ENCODE measurements at places on chromosomes 11 and 22. TPM values are rescaled to one million over a fixed set of nuclear protein-coding genes. Genes with fewer than 3 reads are reported as not detected.

- no peak for DNase-seq
- peaks cover 22% of the 10 kb centered on the region for H3K4me1 ChIP-seq
- H3K36me3 ChIP-seq: peaks cover 8% of the 10 kb centered on the region
These were observed 2.2 kb upstream of the KMT2A start for GRCh38 chr11:118434123-118434552.

- no peak for DNase-seq
- H3K27ac ChIP-seq: no peak overlapping the region
- no peak overlapping the region for H3K4me3 ChIP-seq
- H3K36me3 ChIP-seq: no peaks in the 10 kb centered on the region
These were observed 171.5 kb downstream of the MN1 start for GRCh38 chr22:27629908-27630673.

DNA sequence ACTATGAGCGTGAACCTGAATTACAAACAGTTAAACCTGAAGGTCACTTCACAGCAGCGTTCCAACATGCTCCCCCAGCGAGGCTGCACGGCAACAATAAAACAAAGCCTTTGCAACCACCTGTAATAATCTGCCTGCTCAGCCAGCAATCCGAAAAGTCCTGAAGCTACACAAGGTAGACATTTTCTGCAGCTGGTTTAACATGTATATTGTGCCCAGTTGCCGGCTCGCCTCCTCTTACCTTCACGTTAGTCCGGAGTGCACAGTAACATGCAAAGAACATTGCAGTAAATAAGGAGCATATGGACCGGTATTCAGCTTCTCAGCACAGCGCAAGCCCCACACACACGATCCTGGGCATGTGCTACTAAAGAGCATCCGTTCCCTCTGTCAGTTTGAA is 704.3 kb downstream of the DLG2 start:
- H3K27ac ChIP-seq: no peak overlapping the region
- H3K36me3 ChIP-seq: no peaks in the 10 kb centered on the region
- H3K4me3 ChIP-seq: no peak overlapping the region
- no peaks in the 10 kb centered on the region for H3K4me1 ChIP-seq

GRCh38 chr11:6402061-6402470 is 11.8 kb downstream of the SMPD1 start:
- peak overlapping the region; percentile 97 for H3K27ac ChIP-seq
- H3K4me3 ChIP-seq: peak overlapping the region; percentile 67
- H3K36me3 ChIP-seq: peaks cover 40% of the 10 kb centered on the region

GRCh38 chr22:27637604-27638003 is 164.0 kb downstream of the MN1 start:
- no peak overlapping the region for H3K4me3 ChIP-seq
- DNase-seq: no peak
- H3K27me3 ChIP-seq: no peaks in the 10 kb centered on the region
- H3K27ac ChIP-seq: no peak overlapping the region
- H3K36me3 ChIP-seq: no peaks in the 10 kb centered on the region

- H3K27ac ChIP-seq: no peak overlapping the region
- DNase-seq: no peak
- H3K4me3 ChIP-seq: no peak overlapping the region
- no peaks in the 10 kb centered on the region for H3K36me3 ChIP-seq
These were observed 63.9 kb downstream of the GAS2 start for GRCh38 chr11:22730319-22730718.

GRCh38 chr22:49106096-49106841 is 721.4 kb downstream of the BRD1 start:
- H3K27me3 ChIP-seq: no peaks in the 10 kb centered on the region
- H3K36me3 ChIP-seq: no peaks in the 10 kb centered on the region
- H3K27ac ChIP-seq: no peak overlapping the region
- DNase-seq: no peak
- no peaks in the 10 kb centered on the region for H3K4me1 ChIP-seq
- H3K4me3 ChIP-seq: no peak overlapping the region

- H3K27me3 ChIP-seq: peaks cover 20% of the 10 kb centered on the region
- H3K27ac ChIP-seq: no peak overlapping the region
- H3K4me1 ChIP-seq: no peaks in the 10 kb centered on the region
- no peaks in the 10 kb centered on the region for H3K36me3 ChIP-seq
These were observed 386.6 kb upstream of the NARS2 start for GRCh38 chr11:78961247-78961646.

- H3K4me3 ChIP-seq: no peak overlapping the region
- DNase-seq: no peak
- H3K4me1 ChIP-seq: no peaks in the 10 kb centered on the region
- no peaks in the 10 kb centered on the region for H3K27me3 ChIP-seq
These were observed 140.4 kb upstream of the ARHGAP42 start for GRCh38 chr11:100546714-100547113.

DNA sequence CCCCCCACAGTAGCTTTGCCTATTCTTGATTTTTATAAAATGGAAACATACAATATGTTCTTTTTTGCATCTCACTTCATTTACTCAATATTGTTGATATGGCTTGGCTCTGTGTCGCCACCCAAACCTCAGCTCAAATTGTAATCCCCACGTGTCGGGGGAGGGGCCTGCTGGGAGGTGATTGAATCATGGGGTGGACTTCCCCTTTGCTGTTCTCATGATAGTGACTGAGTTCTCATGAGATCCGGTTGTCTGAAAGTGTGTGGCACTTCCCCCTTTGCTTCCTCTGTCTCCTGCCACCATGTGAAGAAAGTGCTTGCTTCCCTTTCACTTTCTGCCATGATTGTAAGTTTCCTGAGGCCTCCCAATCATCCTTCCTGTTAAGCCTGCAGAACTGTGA is 431.3 kb downstream of the MN1 start:
- no peaks in the 10 kb centered on the region for H3K27me3 ChIP-seq
- H3K4me1 ChIP-seq: no peaks in the 10 kb centered on the region

DNA sequence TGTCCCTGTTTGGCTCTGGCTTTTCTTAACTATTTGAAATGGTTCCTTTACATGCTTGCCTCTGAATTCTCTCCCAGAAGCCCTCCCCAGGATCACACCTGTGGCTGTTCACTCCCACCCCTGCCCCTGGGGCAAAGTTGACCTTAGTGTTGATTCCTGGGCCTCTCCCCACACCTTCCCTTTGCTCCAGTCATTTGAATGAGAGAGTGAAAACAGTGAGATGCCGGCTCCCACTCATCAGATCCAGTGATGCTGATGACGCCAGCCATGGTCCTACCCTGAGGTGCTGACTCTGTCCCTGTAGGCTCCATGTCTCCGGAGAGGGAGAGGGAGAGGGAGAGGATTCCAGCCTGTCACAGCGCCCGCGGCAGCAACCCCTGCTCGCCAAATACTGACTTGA is 40.7 kb downstream of the LRP5 start:
- no peak for DNase-seq
- H3K27ac ChIP-seq: no peak overlapping the region
- no peaks in the 10 kb centered on the region for H3K36me3 ChIP-seq
- peaks cover 2% of the 10 kb centered on the region for H3K27me3 ChIP-seq
- no peak overlapping the region for H3K4me3 ChIP-seq

DNA sequence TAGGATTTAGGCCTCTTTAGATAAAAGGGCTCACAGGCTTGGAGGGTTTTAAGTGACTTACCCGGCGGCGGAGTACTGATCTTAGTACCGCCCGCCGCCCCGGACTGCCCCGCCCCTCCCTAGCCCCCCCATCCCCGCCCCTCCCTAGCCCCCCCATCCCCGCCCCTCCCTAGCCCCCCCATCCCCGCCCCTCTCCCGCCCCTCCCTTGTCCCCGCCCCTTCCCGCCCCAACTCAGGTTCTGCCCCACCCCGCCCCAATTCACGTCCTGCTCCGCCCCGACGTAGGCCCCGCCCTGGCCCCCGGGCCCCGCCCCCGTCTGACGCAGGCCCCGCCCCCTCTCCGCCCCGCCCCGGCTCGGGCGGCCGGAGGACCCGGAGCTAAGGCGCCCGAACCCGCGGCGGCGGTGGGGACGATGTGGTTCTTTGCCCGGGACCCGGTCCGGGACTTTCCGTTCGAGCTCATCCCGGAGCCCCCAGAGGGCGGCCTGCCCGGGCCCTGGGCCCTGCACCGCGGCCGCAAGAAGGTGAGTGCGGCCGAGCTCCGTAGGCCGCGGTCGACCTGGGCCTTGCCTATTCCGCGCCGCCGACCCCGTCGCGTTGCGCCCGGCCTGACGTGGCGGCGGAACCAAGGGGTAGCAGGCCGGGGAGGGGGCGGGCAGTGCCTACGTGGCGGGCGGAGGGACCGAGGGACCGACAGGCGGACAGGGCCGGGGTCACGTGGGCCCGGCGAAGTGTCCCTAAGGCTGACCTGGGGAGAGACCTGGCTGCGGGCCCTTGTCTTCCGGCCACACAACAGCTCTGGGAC is at the start of gene SCYL1:
Gene SCYL1 (plus strand): TSS at position 343 of the 805 bp plus-strand sequence. CDS start 71 bp downstream, at position 414.
- peaks cover 22% of the 10 kb centered on the region for H3K36me3 ChIP-seq
- no peaks in the 10 kb centered on the region for H3K27me3 ChIP-seq
- DNase-seq: peak; percentile 86
- H3K27ac ChIP-seq: peak within 1 kb of the TSS; percentile 83
- peaks cover 56% of the 10 kb centered on the region for H3K4me1 ChIP-seq

DNA sequence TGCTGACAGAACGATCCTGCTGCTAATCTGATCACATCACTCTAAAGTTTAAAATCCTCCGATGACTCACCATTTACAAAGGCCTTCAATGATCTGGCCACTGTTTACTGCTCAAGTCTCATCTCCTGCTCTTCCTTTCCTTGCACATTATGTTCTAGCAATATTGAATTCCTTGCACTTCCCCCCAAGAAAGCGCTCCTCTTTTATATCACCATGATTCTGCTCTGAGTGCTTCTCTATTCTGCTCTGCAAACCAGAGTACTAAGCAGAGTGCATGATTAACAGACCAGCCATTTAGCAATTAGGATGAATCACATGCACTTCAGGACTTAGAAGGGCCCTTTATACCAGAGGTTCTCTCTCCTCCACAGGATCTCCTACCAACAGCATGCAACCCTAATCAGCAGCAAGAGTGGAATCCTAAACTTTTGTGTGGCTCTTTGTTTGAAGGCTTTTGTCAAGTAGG is 1122.8 kb upstream of the CCDC90B start:
- no peak for DNase-seq
- H3K4me1 ChIP-seq: no peaks in the 10 kb centered on the region
- H3K36me3 ChIP-seq: no peaks in the 10 kb centered on the region
- no peaks in the 10 kb centered on the region for H3K27me3 ChIP-seq
- no peak overlapping the region for H3K4me3 ChIP-seq
- no peak overlapping the region for H3K27ac ChIP-seq

DNA sequence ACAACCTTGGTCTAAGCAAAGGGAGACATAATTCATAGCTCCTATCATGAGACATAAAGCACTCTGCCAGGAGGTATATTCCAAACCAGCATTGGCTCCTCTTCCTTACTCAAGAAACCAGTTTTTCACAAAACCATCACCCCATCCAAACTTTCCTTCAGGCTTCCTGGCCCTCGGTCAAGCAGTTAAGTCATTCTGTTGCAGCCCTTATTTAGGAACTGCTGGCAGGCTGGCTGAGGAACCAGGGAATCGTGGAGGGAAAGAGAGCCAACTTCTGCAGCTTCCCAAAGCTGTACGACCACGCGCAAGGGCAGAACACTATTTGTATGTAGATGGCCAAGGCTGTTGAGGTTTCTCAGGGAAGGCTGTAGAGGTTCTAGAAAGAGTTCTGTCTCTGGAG is 680 bp downstream of the IFT46 start:
- H3K4me3 ChIP-seq: peak overlapping the region; percentile 63
- H3K27ac ChIP-seq: no peak overlapping the region
- H3K4me1 ChIP-seq: peaks cover 16% of the 10 kb centered on the region
- no peaks in the 10 kb centered on the region for H3K27me3 ChIP-seq

DNA sequence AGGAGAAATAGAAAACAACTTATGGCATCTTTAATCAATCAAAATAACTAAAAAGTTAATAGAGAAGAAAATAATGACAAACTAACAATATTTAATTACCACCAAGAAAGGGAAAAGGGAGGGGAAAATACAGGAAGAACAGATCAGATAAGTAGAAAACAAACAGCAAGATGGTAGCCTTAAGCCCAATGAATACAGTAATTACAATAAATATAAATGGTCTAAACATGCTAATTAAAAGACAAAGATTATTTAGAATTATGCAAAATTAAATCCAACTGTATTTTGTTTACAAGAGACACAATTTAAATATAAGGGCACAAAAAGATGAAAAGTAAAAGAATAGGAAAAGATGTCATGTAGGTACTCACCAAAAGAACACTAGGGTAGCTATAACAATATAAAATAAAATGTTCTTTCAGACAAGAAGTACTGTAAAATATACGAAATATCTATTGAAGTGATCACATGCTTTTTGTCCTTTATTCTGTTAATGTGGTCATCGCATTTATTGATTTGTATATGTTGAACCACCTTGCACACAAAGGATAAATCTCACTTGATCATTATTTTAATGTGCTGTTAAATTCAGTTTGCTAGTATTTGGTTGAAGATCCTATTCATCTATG is 14.0 kb downstream of the C11orf65 start:
- H3K36me3 ChIP-seq: peaks cover 2% of the 10 kb centered on the region
- no peak overlapping the region for H3K27ac ChIP-seq
- H3K27me3 ChIP-seq: peaks cover 4% of the 10 kb centered on the region
- no peak overlapping the region for H3K4me3 ChIP-seq
- H3K4me1 ChIP-seq: no peaks in the 10 kb centered on the region

- no peak for DNase-seq
- H3K36me3 ChIP-seq: peaks cover 20% of the 10 kb centered on the region
- H3K4me1 ChIP-seq: peaks cover 21% of the 10 kb centered on the region
- H3K4me3 ChIP-seq: no peak overlapping the region
- no peak overlapping the region for H3K27ac ChIP-seq
These were observed 2.2 kb downstream of the PPP2R5B start for GRCh38 chr11:64926689-64927088.

- no peaks in the 10 kb centered on the region for H3K4me1 ChIP-seq
- DNase-seq: no peak
- H3K4me3 ChIP-seq: no peak overlapping the region
- H3K27ac ChIP-seq: no peak overlapping the region
These were observed 5.0 kb upstream of the ANO1 start for GRCh38 chr11:70072861-70073755.

- peaks cover 37% of the 10 kb centered on the region for H3K4me1 ChIP-seq
- no peak overlapping the region for H3K4me3 ChIP-seq
- H3K36me3 ChIP-seq: no peaks in the 10 kb centered on the region
- H3K27ac ChIP-seq: no peak overlapping the region
- DNase-seq: peak; percentile 63
These were observed 33.8 kb upstream of the SCUBE1 start for GRCh38 chr22:43376765-43377547.

SPON1 gene
- 0.68 TPM for total RNA-seq

C11orf16 gene
- not detected for total RNA-seq

OR52D1 gene
- total RNA-seq: not detected

MFRP gene
- not detected for total RNA-seq

PDXP gene
- total RNA-seq: 19.1 TPM

SLC22A12 gene
- total RNA-seq: not detected

MS4A1 gene
- total RNA-seq: not detected

YPEL1 gene
- total RNA-seq: 17.3 TPM

HTR3B gene
- total RNA-seq: not detected

MTFP1 gene
- 52.1 TPM for total RNA-seq

POLDIP3 gene
- 71.4 TPM for total RNA-seq

C1QTNF5 gene
- total RNA-seq: not detected

APOBEC3A gene
- not detected for total RNA-seq

MPZL3 gene
- 34.0 TPM for total RNA-seq
